ENCODE measurements at places on chromosomes 2 and 18. TPM values are rescaled to one million over a fixed set of nuclear protein-coding genes. Genes with fewer than 3 reads are reported as not detected.
A peak's percentile ranks its signal among the peaks of the same experiment; 100 is the strongest.

Gene ZCCHC2
- total RNA-seq, result 31.7 TPM

Gene TXNDC2
- not detected for total RNA-seq

Gene INPP5D
- 38.6 TPM for total RNA-seq

Gene FZD7
- 0.65 TPM for total RNA-seq

Gene DPYSL5
- total RNA-seq, result not detected

DNA sequence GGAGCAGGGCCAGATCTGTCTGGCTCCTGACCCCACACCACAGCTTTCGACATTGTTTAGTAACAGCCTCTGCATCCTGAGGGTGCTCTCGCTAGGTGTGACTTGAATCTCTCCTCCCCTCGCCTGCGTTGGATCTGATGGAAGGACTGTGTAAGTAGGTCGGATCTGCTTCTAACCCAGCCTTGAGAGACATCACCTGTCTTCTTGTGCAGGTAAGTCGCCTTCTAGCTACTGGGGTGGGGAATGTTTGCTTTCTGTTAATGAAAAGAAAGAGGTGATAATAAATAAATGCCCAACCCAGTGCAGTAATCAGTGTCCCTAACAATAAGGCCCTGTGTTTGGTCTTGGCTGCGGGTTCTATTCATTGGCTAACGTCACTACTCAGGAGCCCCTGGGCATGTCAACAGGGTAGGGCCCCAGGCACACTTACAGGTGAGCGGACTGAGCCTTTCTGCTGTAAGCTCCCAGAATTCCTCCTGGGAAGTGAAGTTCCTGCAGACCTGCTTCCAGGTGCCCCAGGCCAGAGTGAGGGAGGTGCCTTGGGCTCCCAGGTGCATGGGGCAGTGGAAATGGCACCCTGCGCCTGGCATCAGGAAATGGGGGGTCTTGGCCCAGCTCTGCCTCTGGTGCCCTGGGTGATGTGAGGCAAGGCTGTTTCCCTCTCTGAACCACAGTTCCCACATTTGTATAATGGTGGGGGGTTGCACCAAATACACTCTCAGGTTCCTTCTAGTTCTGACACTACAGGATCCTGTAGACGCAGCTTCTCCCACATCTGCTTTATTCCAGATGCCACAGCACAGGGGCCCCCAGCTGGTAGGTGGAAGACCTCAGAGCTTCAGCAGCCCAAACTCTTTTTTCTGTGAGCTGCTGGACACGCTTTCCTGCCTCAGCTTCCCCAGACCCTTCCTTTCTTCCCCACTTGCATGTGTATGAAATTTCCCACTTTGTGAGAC, 11.2 kb upstream of the FOSL2 start:
- DNase-seq, result no peak

DNA sequence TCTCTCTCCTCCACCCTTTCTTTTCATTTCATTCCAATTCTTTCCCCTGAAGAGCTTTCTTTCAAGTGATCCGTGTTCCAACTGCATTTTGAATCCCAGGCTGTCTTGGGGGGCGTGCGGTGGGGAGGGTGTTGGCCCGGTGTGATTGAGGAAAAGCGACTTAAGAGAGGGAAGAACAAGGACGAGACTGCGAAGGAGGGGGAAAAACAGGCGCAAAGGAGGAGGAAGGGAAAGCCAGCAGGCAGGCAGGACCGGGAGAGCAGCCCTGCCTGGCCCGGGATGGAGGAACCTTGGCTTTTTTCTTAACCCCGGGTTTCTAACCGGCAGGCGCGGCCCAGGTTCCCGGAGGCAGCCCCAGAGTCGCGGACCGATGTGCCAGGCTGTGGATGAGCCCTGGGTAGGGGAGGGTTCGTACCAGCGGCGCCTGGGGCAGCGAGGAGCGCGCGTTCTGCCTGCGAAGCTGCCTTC, 1.3 kb downstream of the ADCYAP1 start:
- no peak for DNase-seq

DNA sequence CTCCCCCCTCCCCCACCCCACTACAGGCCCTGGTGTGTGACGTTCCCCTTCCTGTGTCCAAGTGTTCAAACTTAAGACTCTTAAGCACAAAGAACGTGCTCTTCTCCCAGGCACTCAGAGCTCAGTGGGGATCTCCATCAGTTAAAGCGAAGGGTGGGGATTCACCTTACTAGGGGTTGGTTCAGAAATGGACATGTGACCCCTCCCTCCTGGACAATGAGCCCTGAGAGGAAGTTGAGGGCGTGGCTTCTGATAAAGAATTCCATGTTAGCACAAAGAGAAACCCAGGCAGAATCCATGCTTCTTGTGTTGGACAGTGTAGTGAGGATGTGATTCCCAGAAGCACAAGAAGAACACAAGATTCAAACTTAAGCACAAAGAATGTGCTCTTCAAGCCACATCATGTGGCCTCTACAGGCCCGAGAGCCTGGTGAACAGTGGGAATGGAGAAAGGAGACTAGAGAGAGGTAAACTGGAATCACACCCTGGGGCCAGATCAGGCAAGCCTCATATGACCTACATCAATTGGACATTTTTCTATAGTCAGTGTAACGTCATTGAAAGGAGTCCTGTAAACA, 78.1 kb upstream of the TTC39C start:
- DNase-seq, result no peak

- peak; percentile 7 for DNase-seq
These were observed 231.9 kb upstream of the MGAT5 start for GRCh38 chr2:134021830-134022524.

GRCh38 chr2:195057001-195057400, 600.0 kb upstream of the SLC39A10 start:
- no peak for DNase-seq

GRCh38 chr2:241308267-241308666, 7.2 kb downstream of the HDLBP start:
- DNase-seq, result no peak

DNA sequence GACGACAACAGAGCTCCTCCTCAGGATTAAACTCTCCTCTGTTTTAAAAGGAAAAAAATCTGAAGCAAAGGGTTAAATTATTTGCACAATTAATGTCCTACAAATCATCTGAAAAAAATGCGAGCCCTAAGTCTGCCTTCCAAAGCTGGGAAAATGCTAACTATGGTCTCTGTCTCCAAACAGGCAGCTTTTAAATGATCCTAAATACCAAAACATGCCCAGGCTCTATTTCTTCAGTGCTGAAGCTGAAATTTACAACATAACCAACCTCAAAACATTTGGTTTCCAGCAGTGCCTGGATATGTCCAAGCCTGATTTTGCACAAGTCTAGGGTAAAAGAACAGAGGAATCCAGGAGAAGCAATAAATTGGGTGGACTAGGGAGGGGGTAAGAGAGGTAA, 57.2 kb downstream of the LBH start:
- DNase-seq, result no peak
